ENCODE measurements at places on chromosomes 5 and 9.

- no peak for DNase-seq
Measured at GRCh38 chr5:82031220-82032119, 59.6 kb downstream of the ATG10 start.

GRCh38 chr9:117775591-117775990 is 71.4 kb downstream of the TLR4 start:
- no peak for DNase-seq

- DNase-seq: no peak
Measured at GRCh38 chr5:152542741-152543140, 137.7 kb upstream of the NMUR2 start.

DNA sequence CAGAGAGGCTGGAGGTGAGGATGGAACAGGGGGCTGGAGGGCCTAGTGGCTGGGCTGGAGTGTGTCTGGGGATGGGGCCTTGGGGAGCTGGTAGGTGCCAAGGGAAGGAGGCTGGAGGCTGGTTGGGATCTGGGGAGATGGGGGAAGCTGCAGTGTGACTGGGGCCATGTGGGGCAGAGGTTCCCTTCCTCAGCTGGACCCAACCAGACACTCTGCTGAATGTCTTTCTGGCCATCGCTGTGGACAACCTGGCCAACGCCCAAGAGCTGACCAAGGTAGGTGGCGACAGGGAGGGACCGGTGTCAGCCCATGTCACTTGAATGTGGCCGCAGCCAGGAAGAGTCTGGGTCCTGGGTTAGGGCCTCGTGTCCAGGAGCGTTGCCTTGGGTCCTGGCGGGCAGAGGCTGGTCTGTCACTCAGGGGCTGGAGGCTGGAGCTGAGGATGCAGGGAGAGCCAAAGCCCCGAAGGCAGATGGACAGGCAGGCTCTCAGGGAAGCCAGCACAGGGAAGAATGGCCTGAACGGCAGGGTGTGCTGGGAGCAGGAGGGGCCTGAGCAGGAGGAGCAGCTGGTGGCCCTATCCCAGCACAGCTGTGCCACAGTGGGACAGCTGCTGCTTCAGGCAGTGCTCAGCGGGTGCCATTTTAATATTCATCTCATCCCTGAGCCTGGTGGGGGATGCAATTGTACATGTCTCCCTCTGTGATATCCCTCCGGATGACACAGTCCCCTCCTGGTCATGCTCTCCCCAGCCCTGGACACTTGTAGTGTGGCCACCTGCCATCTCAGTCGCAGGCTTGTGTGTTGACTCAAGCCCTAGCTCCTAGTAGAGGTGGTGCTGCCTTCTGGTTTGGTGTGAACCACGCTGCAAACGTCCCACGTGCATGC is 132.5 kb downstream of the CACNA1B start:
- no peak for DNase-seq

GRCh38 chr9:91181541-91181940 is 180.2 kb downstream of the AUH start:
- no peak for DNase-seq

- DNase-seq: no peak
Measured at GRCh38 chr5:66306844-66307315, 162.8 kb downstream of the SREK1 start.

- DNase-seq: no peak
Measured at GRCh38 chr5:138336952-138337684, 948 bp upstream of the FAM53C start.

- DNase-seq: no peak
Measured at GRCh38 chr5:139651043-139651834, 3.1 kb downstream of the CXXC5 start.

DNA sequence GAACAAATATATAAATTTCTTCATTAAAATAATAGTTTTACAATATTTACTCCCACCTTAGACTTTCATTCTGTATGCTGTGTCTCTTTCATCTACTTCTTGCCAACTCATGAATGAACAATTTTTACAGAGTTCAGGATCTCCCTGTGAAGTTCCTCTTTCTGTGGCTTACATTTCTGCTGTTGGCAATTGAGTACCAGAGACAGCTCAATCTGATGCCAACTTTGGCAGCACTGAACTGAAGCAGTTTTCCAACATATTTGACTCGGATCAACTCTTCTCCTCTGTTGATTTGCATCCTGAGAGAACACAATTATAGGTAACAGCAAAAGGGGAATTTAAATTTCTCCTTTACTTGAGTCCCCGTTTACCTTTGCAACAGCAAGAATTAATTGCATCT is 1262.2 kb downstream of the EFNA5 start:
- DNase-seq: no peak

GRCh38 chr5:15008921-15009320 is 137.3 kb upstream of the ANKH start:
- DNase-seq: no peak

DNA sequence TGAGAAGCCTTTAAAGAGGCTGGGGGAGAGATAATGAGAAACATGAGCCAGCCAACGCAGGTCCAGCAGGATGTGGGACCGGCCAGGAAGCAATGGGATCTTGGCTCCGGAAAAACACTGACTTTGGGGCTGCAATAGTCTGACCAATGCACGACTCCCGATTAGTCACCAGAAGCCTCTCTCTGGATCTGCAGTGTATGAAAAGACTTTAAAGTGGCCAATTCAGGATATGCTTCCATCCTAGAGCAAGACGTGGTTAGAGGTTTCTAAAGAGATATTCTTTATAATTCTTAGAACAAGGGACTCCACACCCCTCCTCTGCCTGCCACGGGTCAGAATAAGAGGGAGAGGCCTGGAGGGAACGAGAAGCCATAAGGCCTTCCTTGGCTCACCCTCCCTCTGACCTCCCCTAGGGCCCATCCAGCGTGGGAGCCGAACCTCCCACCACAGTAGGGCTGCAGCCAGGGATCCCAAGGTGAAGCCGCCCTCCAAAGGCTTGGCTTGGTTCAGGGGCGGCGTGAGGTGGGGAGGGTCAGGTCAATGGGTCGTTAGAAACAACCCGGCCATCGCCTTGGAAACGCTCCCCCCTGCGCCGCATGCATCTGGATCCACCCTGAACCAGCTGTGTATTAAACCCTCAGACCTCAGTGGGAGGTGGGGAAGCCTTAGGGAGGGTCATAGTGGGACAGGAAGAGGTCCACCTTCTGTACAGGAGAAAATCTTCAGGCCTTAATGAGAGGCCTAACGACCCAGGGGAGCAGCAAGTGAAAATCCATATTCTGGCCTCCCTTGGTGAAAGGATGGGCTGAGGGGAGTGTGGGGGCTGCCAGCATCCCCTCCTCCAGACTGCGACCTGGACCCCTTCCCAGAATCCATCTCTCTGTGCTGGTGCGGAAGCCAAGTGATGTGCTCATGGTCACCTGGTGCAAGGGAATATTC is 11.1 kb downstream of the FGF1 start:
- DNase-seq: no peak

DNA sequence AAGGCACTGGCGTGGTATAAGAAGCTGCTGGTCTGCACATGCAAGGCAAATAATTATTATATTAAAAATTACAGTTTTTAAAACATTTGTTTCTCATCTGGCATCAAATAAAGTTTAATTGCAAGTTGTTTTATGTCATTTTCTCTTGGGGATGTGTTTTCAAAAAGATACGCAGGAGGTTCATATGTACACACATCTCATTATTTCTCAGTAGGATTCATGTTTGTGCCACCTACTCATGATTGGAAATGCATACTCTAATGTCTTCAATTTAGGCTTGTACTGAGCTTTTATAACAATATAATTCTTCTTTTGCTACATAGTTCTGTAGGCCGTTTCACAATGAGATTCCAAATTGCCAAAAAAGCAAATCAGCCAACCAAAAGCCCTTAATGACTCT is 244.2 kb upstream of the MEF2C start:
- DNase-seq: no peak

GRCh38 chr5:146041180-146041789 is 64.1 kb downstream of the PLAC8L1 start:
- DNase-seq: no peak

DNA sequence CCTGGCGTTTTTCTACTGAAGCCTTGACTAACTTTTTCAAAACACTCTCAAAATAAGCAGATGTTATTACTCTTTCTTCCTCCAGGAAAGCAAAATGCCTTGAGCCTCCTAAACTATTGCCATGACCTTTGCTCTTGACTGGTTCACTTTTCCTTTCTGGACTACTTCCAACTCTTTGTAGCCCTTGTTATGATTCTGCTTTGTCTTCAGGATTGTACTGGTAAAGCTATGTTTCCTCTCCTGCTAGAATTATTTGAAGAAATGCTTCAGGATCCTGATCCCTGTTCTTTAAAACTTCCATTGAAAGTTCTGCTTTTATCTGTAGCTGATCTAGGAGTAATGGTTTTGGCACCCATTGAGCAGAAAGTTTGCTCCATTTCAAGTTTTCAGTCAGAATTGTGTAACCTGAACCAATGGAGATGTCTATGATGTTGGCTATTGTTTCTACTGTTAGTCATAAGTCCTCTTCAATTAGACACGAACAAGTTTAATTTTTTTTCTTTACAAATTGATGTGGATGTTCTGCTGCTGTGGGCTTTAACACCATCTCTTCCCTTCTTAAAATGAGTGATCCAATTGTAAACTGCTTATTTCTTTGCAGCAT is 1356.4 kb downstream of the EFNA5 start:
- DNase-seq: no peak

- DNase-seq: no peak
Measured at GRCh38 chr5:176461349-176461748, 13.2 kb downstream of the FAF2 start.

GRCh38 chr9:2093920-2094597 is 78.9 kb downstream of the SMARCA2 start:
- no peak for DNase-seq
